Naive thymus-derived CD4-positive, alpha-beta T cell (primary cell): ENCODE measurements at places on chromosomes 1 and 21.

GRCh38 chr1:206455666-206456344 is 14.5 kb upstream of the IKBKE start:
- DNase-seq: no peak

DNA sequence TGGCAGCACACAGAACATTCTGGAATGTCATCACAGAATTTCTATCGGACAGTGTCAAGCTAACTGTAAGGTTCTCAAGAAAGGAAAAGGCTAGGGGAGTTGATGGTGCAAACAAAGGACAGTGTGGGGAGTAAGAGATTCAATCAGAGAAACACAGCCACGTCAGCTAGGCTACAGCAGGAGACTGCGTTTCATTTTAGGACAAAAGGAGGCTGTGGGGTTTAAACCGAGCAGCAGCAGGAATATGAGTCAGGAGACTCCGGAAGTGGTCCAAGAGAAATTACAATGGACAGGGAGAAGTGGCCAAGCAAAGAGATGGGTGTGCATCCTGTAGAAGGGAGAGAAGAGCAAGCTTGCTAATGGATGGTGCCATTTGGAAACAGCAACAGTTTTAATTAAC is 37.4 kb upstream of the C1orf198 start:
- no peak for DNase-seq

GRCh38 chr21:27703791-27704190 is 736.9 kb upstream of the ADAMTS5 start:
- DNase-seq: no peak

DNA sequence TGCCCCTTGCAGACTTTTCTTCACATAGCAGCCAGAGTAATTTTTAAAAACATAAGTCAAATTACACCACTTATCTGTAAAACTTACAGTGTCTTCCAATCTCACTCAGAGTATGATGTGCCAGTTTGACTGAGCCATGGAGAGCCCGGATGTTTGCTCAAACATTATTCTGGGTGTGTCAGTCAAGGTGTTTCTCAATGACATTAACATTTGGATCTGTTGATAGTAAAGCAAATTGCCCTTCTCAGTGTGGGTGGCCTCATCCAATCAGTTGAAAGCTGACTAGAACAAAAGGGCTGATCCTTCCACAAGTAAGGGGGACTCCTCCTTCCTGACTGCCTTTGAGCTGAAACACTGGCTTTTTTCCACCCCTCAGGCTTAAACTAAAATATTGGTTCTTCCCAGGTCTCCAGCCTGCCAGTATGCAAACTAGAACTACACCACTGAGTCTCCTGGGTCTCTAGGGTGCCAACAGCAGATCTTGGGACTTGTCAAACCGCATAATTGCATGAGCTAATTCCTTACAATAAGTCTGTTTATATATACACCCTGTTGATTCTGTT is 157.9 kb upstream of the CTTNBP2NL start:
- no peak for DNase-seq

DNA sequence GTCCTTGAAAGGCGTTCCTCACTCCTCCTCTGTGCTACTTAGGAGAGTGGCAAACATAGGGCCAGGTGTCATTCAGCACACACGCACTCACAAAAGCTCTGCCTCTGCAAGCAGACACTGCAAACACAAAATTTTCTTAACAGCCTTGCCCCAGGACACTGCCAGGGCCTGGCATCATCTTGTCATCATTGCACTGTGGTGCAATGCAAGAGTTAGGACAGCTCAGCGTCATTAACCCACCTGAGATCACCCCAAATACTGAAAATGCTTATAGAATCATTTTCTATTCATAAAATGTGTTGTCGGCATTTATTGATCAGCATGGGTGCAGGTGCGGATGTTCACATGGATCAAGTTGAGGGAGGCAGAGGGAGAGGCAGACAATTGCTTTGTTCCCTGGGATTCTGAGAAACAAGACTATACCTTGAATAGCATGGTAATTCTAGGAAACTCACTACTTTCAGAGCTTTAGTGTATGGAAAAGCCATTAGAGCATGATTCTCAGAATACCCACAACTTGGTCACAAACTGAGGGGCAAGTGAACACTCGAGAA is 3.0 kb downstream of the ADAM30 start:
- no peak for DNase-seq

DNA sequence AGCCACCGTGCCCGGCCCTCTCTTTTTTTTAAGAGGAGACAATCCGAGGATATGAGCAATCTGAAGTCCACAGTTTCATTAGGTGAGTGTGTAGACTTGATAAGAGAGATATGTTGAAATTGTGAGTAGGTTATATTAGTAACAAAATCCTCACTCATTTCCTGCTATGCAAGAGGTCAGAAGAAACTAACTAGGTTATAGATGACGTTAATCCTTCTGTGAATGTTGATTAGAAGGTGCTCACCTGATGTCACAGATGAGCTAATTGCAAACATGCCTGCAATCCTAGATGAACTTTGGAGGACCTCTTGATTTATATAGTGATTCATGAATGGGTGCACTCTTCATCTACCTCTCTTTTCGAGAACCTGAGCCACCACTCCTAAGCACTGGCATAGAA is 29.3 kb downstream of the NTMT2 start:
- DNase-seq: no peak

GRCh38 chr1:229828461-229828860 is 202.4 kb downstream of the URB2 start:
- DNase-seq: no peak
